Right ventricle myocardium inferior (tissue), 1 donor: ENCODE measurements at places on chromosomes 13 and 19.

DNA sequence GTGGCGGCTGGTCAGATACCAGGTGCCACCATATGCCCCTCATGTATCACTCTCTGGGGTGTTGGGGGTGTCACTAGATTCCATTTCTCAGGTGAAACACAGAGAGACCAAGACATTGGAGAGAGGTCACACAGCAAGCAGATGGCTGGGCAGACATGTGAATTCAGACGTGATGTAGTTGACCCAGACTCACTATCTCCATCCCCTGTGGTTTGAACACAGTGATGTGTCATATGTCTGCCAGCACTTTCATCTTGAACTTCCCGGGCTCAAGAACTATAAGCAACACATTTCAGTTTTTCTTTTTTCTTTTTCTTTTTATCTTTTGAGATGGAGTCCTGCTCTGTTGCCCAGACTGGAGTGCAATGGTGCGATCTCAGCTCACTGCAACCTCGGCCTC lies 16.1 kb upstream of the UPF1 start:
- no peak for DNase-seq

GRCh38 chr13:80101040-80101439 lies 239.9 kb downstream of the SPRY2 start:
- no peak for DNase-seq

DNA sequence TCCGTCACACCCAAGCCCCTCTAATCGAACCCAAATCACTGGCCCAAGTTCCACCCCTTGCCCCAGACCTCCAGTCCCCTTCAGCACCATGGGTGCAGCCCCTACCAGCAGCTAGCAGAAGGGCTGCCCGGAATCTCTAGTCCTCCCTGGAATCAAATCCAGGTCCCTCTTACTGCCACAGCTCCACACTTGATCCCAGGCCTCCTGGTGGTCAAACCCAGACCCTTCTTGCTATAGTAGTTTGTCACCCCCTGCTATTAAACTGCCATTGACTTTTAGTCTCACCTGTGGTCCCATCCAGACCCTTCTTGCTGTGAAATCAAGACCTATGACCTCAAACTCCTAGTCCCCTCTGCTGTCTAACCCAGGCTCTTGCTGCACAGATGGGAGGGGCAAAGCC lies 8.7 kb downstream of the HIPK4 start:
- DNase-seq, result peak; percentile 11

- peak; percentile 82 for DNase-seq
Observed at GRCh38 chr19:5103061-5103701, 134.3 kb downstream of the KDM4B start.

DNA sequence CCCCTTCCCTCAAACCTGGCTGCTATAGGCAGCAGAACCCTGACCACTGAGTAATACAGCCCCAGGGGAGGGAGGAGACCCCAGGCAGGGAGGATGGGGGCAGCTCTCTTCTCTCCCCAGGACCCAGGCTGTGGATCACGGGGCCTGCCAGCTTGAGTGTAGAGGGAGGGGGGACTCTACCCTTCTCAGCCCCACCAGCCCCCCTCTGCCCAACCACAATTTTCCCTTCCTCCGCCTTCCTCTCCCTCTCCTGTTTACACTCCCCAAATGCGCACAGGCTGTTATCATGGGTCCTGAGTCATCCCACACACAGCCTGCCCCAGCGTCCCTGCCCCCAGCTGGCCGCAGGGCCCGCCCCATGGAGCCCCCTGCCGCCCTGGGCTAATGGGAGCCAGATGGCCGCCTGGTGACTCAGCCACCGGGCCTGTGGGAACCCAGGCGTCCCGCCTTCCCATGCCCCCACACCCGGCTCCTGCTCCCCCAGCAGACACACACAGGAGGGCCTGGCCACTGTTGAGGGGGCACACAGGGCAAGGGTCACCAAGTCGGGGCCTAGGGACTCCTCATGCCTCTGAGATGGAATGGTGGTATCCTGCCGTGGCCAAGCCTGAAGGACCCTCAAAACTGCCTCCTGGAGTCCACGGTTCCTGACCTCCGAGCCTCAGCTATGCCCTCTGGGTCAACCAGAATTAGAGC lies 13.6 kb downstream of the CCDC97 start:
- peak; percentile 77 for DNase-seq

DNA sequence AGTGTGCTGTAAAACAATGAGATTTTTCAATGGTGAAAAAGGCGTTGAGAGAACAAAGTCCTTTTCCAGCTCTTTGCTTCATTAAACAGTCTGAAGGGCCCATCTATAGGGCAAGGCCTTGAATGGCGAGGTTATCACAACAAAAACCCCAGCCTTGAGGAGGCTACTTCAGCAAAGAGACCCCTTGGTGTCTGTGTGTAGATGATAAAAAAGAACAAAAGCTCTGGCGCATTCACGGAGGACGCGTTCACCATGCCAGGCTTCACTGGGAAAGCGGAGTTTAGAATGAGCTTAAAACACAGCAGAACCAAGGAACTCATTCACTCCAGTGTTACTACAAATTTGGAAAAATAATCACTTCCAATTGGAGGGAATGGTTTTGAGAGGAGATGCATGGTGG lies 530.0 kb upstream of the ARGLU1 start:
- DNase-seq, result no peak

GRCh38 chr19:48481846-48482639 lies 12.9 kb downstream of the CYTH2 start:
- DNase-seq, result no peak

- no peak for DNase-seq
Observed at GRCh38 chr19:16377521-16377920, 52.9 kb downstream of the KLF2 start.

DNA sequence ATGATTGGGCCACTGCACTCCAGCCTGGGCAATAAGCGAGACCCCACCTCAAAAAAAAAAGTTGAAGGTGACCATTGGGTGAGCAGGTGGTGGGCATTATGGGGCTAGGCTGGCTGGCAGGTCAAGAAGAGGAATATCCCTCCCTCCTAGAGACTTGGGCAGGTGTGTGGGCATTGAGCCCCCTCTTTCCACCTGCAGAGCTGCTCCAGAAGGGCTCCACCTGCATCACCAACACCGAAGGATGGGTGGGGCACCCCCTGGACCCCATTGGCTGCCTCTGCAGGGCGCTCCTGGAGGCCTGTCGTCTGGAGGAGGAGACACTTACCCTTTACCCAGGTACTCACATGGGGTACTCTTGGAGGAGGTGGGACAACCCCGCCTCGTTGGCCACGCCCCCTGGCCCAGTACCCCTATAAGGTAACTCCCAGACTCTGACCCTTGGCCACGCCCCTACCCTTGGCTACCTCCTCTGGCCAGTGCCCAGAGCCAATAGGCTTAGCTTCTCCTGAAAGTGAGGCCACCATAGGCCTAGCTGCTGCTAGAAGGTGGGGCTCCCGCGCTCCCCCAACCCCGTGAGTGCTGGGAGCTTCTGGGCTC lies 21.9 kb downstream of the ZSWIM4 start:
- peak; percentile 6 for DNase-seq

- peak; percentile 76 for DNase-seq
Observed at GRCh38 chr19:48741129-48741999, 954 bp upstream of the RASIP1 start.

DNA sequence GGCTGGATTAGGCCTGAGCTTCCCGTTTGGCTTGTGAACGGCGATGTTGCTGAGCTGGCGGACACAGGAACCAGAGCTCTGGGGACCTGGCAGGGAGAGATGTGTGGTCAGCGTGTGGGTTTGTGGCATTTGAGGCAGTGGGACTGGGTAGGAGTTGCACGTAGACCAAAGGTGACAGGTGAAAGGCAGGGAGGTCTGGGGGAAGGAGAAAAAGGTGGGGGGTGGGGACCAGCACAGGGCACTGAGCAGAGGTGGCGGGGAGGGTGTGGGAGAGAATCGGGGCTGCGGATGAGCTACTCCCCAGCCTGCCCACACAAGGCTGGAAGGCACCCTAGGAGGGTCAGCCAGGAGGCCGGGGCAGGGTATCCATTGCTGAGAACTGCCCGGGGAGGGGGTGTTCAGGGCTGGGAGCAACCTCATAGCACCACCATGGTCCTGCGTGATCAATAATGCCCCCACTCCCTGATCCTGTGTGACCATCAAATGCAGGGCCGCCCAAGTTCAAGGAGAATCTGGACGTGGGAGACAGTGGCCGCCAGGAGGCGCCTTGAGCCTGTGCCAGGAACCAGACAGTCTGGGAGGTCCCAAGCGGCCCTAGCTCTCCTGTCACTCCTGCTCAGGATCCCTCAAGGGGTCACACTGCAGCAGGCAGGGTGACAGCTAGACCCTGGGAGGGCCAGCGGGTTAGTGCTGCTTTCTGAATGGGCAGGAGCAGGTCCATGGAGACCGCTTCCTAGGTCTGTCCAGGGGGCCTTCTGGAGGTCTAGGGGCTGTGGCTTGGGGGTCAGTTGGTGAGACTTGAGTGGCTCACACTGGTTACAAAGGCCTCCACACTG lies 12.8 kb upstream of the SELENOW start:
- DNase-seq, result peak; percentile 66

DNA sequence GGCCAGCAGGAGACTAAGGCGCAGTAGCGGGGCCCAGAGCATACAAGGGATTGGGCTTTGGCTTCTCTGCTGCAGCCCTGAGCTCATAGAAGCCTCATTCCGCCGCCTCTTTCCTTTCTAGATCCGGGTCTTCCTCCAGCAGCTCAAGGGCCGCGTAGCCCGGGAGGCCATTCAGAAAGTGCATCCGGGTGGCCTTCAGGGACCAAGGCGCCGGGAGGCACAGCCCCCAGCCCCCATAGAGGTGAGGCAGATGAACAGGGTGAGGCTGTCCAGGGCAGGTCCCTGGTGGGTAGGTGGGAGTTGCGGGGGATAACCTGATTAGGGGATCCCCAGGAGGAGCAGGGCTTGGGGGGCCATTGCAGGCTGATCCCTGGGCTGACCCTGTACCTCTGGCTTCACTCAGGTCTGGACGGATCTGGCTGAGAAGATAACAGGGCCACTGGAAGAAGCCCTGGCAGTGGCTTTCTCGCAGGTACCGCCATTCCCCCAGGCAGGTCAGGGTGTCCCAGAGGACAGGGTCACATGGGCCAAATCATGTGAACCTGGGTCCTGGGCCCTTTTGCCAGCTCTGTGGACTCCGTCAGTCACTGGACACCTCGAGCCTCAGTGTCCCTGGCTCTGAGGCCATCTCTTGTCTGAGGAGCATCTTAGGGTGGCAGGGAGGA lies 1.3 kb downstream of the SNAPC2 start:
- DNase-seq, result no peak

GRCh38 chr13:33649212-33649878 lies 168.6 kb upstream of the RFC3 start:
- DNase-seq, result no peak

- no peak for DNase-seq
Observed at GRCh38 chr13:37640499-37640898, 41.9 kb upstream of the POSTN start.

DNA sequence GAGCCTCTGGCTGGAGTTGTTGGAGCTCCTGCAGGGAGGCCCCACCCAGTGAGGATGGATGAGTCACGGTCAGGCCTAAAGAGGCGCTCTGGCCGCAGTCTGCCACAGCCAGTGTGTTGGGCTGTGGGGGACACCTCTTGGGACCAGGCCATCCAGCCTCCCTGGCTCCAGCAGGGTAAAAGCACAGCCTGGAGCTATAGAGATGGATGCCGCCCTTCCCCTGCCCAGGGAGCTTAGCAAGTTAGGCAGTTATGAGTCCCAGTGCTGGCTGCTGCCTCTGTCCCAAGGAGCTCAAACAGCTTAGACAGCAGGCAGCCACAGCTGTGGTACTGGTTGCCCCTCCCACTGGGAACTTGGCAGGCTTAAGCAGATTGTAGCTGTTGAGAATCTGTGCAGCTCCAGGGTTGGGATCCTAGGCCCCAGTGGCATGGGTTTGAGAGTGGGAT lies 100.9 kb downstream of the NDFIP2 start:
- DNase-seq, result peak; percentile 74

GRCh38 chr13:49976314-49977258 lies 20.3 kb upstream of the TRIM13 start:
- DNase-seq, result peak; percentile 88

DNA sequence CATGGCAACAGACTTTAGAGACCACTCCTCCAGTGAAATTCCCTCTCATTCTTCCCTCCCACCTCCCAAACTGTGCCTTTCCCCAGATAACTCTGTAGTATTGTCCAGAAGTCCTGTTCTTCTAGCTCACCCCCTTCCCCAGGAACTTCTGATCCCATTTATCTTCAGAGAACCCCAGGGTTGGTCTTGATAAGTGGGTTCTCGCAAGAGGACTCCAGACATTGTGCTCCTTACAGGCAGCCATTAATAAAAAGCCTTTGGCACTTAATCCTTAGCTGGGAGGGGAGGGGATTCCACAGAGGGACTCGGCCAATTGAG lies 1.9 kb downstream of the LTBP4 start:
- no peak for DNase-seq

DNA sequence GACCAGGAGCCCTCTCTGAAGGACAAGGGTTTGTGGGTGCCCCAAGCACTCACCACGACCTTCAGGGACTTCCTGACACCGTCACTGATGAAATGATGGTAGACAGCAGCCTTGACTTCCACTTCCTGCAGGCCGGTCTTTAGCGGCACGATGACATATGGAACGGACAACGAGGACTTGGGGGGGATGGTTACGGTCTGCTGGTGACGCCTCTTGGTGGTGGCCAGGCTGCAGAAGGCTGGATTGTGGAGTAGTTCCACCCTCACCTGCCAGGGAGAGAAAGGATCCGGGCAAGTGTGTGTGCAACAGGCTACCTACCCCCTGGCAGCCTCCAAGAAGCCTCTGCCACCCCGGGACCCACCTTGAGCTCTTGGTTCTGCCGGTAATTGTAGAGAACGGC lies 23.2 kb downstream of the C3 start:
- no peak for DNase-seq

DNA sequence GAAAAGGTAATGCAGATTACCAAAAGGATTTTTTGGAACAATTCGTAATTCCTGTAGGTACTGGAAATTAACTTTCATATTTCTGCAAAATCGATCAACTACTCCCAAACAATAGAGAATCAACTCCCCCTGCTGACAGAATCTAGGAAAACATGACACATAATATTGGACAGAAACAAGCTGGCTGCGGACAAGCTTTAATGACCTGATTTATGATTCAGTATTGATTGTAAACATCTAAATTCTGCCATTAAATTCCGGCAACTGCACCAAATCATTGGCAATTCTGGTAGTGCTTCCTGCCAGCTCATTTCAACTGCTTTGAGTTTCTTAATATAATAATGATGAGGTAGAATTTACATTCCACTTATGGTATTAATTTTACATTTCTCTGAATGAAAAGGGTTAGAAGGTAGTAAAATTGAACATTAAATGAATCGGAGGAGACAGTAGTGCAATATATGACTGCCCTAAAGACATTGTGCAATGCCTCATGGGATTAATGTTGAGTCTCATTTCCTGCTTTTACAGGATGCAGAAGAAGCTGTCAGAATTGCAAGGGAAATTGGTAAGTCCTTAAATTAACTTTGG lies 146.5 kb downstream of the PCCA start:
- DNase-seq, result no peak

DNA sequence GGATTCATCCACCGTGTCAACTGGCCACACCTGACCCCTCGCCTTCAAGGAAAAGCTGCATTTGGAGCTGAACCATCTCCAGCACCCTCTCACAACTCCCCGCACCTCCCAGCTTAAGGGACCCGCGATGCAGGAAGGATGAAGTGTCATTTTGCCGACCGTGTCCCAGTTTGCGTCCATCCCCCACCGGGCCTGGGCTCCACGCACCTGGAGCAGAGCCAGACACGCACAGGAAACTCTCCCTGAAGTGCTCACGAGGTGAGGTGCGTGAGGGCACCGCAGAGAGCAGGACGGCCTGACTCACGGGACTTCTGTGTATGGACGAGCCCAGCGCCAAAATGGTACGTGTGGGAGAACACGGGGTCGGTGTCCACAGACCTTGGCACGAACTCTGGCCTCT lies 7.2 kb downstream of the SHC2 start:
- no peak for DNase-seq
